ENCODE measurements at places on chromosomes 13 and 19.
A peak's percentile ranks its signal among the peaks of the same experiment; 100 is the strongest.

DNA sequence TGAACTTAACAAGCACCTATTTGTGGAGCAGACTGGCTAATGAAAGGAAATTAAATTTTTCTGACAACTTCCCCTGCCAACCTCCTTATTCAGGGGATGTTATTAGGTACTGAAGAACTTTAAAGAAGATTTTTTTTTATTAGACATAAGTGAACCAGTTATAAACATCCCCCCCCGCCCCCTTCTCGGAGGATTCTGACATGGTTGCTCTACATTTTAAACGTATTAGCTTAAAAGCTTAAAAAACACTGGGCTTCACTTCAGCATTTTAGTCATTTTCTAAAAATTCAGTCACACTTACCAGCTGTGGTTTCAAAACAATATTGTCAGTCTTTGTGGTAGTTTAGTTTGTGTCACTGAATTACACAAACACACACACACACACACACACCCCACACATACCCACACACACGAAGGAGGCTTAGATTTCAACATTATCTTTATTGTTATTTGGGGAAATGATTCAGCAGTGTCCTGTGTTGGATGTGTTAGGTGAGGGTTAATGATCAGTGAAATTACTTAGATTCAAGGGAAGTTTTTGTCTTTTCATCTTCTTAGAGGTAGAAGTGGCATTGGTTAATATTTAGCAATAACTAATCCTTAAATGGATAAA is 145.7 kb downstream of the PCCA start:
- DNase-seq = no peak

DNA sequence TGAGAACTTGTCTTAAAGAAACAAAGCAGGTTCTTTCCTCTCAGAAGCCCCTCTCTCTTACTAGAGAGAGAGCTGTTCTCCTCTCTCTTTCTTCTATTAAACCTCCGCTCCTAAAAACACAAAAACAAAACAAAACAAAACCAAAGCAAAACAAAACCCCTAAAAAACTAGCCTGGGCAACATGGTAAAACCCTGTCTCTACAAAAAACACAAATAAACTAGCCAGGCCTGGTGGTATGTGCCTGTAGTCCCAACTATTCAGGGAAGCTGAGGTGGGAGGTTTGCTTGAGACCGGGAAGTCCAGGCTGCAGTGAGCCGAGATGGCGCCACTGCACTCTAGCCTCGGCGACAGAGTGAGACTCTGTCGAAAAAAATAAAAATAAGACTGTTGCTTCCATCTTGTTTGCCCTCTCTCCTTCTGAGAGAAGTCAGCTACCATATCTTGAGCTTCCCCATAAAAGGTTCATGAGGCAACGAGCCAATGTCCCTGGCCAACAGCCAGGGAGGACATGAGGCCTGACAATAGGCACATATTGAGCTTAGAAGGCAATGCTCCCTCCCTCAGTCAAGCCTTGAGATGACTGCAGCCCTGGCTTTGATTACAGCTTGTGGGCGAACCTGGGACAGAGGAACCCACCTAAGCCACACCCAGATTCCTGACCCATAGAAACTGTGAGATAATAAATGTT is 17.5 kb upstream of the FLT3 start:
- peak; percentile 9 for DNase-seq

DNA sequence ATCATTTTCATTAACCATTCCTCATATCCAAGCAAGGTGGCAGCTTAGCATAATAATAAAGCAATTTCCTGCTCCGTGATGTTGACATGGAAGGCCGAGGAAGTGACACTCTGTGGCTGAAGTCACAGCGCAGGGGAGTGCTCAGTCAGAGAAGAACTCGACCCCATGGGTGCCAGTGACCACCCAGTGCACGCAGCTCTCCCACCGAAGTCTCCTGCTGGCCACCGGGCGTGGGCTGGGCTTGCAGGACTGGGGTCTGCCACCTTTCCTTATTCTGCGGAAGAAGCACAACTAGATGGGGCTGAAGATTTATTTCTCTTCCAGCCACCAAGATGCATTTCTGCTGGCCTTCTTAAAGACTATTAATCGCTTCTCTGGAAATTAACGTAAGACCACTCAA is 132.1 kb upstream of the SPACA7 start:
- DNase-seq = no peak

- no peak for DNase-seq
These were observed 1.3 kb downstream of the RPS9 start for GRCh38 chr19:54201980-54202379.

- DNase-seq = no peak
These were observed 190.3 kb downstream of the STK24 start for GRCh38 chr13:98386637-98387036.

DNA sequence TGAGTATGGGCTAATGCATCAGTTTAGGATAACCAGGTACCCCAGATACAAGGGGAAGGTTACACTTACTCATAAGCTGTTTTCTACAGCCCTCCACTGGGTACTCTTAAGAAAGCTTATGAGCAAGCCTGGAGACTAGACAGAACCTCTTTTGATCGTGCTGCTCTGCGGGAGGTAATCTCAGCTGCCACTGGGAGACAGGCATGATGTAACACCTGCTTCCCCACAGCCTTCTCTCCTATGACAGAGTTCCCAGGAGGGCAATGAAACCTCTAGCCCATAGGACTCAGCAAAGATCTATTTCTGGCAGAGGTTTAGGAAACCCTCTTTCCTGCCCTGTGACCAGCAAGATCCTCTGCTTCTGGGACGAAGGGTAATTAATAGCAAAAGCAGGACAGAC is 65.6 kb downstream of the WASF3 start:
- no peak for DNase-seq

GRCh38 chr19:10352764-10353671 is 13.6 kb upstream of the ICAM3 start:
- no peak for DNase-seq

DNA sequence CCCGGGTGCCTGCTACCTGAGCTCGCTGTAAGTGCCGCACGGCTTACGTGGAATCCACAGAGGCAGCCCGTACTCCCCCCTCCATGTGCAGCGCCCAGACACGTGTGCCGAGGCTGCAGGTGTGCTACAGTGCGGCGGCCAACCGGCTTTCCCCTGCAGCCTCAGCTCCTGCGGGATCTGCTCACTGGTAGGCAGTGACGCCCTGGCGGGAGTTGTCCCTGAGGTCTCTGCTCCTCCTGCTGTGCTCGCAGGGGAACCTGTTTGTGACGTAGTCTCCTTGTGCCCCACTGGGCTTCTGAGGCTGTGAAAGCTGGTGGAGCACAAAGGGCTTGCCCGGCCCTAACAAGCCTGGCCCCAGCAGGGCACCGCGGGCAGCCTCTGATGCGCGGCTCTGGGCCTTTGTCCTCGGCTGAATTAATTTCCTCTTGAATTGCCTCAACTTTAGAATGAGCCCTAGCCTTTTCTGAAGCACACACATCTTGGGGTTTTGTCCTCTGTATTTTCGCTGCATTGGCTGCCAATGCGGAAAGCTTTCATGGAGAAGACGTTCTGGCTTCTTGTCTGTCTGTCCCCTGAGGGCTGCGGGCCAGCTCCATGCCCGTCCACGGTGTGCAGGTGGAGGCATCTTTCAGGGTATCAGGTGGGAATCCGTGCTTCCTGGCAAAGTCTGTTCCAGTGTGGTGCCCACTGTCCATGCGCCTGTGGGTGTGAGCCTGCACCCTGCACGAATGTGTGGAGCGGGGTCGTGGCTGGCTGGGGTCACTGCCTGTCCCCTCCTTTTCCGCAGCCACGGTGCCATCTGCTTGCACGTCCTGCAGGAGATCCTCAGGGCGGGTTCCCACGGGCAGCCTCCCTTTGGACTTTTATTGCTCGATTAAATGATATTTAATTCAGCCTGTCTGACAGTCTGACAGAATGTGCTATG is 77.3 kb upstream of the MCF2L start:
- DNase-seq = no peak

DNA sequence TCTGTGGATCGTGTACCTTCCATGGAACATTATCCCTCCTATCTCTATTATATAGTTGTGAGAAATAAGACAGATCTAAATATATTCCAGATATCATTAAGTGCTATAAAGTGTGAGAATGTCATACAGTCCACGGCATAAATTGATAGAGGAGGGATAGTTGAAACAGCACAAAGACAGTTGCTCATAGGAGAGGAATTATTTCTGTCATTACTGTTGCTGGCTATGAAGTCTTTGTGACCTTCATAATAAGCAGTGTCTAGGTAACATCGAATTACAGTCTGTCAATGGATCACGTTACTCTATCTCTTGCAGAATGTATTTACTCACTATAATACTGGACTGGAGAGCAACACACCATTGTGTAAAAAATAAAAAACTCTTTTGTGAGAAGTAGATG is 671.5 kb upstream of the PCDH20 start:
- no peak for DNase-seq

- DNase-seq = no peak
These were observed 883 bp downstream of the NPHS1 start for GRCh38 chr19:35851213-35852028.

GRCh38 chr19:42655748-42656147 is 61.0 kb upstream of the CEACAM8 start:
- DNase-seq = no peak

GRCh38 chr19:41746593-41747227 is 8.6 kb upstream of the CEACAM6 start:
- DNase-seq = peak; percentile 40

- no peak for DNase-seq
These were observed 31.3 kb upstream of the FOXO1 start for GRCh38 chr13:40697711-40698110.

DNA sequence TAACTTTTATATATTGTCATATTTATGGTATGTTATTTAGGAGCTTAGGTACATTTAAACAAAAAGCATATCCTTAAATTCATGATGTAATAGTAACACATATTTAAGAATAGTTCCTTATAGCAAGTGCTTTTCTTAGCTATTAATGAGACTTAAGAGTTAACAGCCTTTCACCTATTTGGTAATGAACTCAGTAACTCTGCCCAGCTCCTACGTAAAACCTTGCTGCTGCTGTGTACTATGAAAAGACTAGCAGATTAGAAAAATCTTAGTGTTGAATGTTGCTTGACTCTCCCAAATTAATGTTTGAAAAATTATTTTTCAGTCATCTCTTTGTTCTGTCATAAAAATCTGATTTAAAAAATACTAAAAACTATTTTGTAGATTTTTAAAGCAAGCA is 6.9 kb downstream of the GPR180 start:
- DNase-seq = no peak

- no peak for DNase-seq
These were observed 79.1 kb upstream of the SPATA13 start for GRCh38 chr13:24081387-24081786.

DNA sequence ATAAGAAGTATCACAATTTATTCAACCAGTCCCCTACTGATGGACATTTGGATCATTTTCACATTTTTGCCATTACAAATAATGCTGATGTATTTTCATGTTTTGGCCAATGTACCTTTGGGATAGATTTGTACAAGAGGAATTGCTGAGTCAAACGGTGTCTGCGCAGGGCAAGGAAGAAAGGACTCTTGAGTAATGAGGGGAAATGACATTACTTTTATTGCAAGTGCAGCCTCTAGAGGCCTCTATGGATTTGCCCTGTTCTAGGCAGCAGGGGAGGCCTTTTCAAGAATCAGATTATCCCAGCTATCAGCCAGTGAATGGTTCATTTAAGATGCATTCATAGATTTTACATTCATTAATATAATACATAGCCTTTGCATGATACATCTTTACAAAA is 32.9 kb upstream of the GTF3A start:
- no peak for DNase-seq

- no peak for DNase-seq
These were observed 41.0 kb downstream of the RFX2 start for GRCh38 chr19:6069268-6069791.

- DNase-seq = no peak
These were observed 266.8 kb downstream of the KCNRG start for GRCh38 chr13:50282016-50282415.

DNA sequence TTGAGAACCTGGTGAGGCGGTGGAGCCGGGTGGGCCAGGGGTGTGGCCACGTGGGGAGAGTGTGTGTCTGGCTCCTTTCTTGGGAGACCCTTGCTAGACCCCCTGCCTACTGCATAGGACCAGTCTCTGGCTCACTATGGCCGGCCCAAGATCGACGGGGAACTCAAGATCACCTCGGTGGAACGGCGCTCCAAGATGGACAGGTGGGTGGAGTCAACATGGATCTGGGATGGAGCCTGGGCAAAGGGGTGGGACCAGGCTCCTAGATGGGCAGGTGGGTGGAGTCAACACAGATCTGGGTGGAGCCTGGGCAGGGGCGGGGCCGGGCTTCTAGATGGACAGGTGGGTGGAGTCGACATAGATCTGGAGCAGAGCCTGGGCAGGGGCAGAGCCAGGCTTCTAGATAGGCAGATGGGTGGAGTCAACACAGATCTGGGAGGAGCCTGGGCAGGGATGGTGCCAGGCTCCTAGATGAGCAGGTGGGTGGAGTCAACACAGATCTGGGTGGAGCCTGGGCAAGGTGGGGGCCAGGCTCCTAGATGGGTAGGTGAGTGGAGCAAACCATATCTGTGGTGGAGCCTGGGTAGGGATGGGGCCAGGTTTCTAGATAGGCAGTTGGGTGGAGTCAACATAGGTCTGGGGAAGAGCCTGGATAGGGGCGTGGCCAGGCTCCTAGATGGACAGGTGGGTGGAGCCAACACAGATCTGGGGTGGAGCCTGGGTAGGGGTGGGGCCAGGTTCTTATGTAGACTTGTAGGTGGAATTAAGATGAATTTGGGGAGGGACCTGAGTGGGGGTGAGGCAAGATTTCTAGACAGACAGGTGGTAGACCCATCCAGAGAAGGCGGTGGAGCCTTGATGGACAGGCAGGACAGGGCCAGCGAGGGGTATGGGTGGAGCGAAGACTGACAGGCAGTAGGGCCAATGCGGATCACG is 56.5 kb downstream of the VAV1 start:
- no peak for DNase-seq

GRCh38 chr19:1080360-1081161 is 13.6 kb downstream of the ARHGAP45 start:
- DNase-seq = no peak

DNA sequence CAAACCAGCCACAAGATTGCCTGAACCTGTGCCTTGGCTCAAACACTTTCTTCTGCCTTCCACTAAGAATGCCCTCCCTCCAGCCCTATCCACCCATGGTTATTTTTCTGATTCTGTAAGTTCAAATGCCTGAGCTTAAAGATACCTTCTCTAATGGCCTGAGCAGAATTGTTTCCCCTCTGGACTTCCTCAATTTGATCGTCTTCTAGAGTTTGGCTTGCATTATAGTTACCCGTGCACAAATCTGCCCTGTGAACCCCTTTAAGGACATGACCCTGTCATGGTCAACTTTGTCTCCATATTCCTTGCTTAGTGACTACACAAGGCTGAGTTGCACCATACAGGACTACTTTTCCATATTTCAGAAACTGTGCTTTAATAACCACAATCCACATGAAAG is 481.0 kb downstream of the FOXO1 start:
- DNase-seq = no peak
